ENCODE measurements at places on chromosomes 12 and 14.
A peak's percentile ranks its signal among the peaks of the same experiment; 100 is the strongest.

DNA sequence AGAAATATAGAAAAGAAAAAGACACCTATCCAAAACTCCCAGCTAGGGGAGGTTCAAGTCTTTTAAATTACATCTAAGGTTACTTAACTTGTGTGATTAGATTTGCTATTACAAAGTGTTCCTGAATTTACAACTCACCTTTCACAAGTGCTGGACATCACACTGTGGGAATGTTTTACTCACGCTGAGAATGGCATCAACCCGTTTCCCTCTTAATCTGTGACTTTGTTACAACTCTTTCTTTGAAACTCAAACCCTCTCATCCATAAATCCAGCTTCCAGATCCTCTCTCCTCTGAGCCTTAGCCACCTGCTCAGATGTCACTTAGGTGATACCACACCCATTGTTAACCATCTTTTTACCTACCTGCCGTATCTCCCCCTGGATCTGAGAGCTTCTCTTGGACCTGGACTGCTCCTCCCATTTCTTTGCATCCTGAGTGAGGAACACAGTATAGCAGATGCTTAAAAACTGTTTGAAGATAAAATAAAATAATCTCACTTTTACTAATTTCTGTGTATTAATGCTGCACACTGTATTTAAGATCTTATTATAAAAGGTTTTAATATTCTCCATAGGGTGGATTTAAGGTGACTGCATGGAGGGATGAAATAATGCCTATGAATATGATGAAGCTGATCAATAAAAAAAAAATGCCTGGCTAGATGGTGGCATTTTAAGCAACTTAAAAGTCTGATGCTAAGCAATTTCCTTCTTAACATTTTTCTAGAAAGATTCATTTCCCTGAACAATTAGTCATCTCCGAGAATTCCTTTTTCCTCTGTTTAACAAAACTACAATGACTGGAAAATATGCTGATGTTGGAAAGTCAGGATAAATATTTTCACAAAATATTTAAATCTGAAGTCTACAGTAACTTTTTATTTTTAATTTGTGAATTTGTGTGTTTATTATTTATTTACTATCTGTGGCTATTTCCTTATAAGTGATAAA lies 39.1 kb upstream of the NAP1L1 start:
- H3K4me3 ChIP-seq, result no peak overlapping the region
- H3K4me1 ChIP-seq, result no peaks in the 10 kb centered on the region
- H3K27ac ChIP-seq, result no peak overlapping the region
- H3K27me3 ChIP-seq, result no peaks in the 10 kb centered on the region
- DNase-seq, result no peak

DNA sequence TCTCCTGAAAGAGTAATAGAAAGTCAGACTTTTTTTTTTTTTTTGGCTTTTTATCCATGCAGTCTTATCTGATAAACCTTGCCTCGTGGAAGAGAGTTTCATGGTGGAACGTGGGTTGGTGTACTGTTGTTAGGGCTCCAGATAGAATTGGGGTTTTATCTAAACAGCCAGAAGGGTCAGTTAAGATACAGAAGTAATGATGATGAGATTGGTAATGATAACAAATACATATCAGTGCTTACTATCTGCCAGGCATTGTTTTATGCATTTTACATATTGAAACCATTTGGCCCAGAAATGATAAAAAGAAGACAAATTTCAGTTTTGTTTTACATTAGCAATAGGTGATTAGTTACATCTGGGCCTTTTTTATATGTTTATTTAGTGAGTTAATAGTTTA lies 372.8 kb upstream of the PRICKLE1 start:
- H3K27ac ChIP-seq, result peak overlapping the region; percentile 21
- H3K4me3 ChIP-seq, result no peak overlapping the region
- DNase-seq, result no peak
- H3K27me3 ChIP-seq, result no peaks in the 10 kb centered on the region
- H3K4me1 ChIP-seq, result peaks cover 51% of the 10 kb centered on the region
- H3K36me3 ChIP-seq, result no peaks in the 10 kb centered on the region

DNA sequence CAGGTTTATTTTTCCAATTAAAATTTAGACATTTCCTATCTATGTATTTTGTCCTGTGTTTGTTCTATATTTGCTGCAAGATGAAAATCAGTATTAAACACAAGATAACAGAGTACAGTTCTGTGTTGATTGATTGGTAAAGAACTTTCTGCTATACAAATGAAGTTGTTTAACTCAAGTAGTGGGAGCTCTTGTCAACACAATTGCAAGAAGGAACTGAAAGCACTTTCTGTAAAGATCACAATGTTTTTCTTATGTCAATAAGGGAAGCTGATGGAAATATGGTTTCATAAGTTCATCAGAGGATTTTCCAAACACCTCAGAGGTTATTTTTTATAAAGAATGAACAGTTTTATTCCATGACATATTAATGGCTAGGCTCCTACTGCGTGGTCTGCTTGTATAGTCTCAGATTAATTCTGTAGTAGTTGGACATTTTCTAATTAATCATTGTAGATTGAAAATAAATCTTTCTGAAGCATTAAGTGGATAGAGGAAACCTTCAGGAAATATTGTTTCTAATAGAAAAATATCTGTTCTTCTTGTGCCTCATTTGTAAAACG lies 379.5 kb downstream of the LRFN5 start:
- no peaks in the 10 kb centered on the region for H3K36me3 ChIP-seq
- H3K27me3 ChIP-seq, result no peaks in the 10 kb centered on the region
- H3K4me3 ChIP-seq, result no peak overlapping the region
- peaks cover 6% of the 10 kb centered on the region for H3K4me1 ChIP-seq

- H3K27me3 ChIP-seq, result peaks cover 2% of the 10 kb centered on the region
- no peak overlapping the region for H3K27ac ChIP-seq
- H3K36me3 ChIP-seq, result no peaks in the 10 kb centered on the region
- H3K4me1 ChIP-seq, result peaks cover 42% of the 10 kb centered on the region
These were observed 126.7 kb upstream of the HIF1A start for GRCh38 chr14:61568572-61569011.

DNA sequence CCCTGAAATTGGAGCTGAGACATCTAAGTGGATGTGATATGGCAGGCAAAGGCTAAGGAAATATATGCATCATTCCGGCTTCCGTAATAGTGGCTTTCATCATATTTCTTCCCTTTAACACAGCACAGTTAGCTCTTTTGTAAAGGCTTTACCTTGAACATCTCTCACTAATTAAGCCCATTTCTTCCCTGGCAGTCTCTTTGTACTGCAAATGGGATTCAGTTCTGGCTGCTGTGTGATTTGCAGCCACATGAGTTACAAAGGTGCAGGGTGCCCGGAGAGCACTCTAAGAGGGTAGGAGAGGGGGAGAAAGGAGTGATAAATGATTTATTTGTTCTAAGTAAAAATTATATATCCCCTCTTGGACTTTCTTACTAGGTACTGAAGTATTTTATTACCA lies 232.1 kb upstream of the CCDC196 start:
- H3K36me3 ChIP-seq, result no peaks in the 10 kb centered on the region
- H3K4me1 ChIP-seq, result peaks cover 3% of the 10 kb centered on the region
- no peak overlapping the region for H3K27ac ChIP-seq

DNA sequence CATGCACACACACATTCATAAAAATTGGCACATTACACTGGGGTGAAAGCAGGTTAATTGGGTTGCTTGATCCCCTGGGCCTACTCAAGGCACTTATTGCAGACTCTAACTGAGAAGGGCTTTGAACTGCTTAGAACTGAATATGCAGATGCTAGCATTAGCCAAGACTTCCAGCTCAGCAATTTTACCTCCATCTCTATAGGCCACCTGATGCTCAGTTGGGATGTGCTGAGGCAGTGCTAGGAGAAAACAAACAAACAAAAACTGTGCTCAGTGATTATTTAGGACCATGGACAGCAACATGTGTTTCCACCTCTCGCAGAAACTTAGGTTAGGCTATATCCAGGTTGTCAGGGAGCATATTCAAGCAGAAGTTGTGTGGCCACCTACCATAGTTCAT lies 124.8 kb upstream of the WSCD2 start:
- H3K4me3 ChIP-seq, result no peak overlapping the region
- H3K27ac ChIP-seq, result no peak overlapping the region
- no peak for DNase-seq
- H3K4me1 ChIP-seq, result no peaks in the 10 kb centered on the region
- no peaks in the 10 kb centered on the region for H3K36me3 ChIP-seq
- H3K27me3 ChIP-seq, result peaks cover 30% of the 10 kb centered on the region

GRCh38 chr14:103629503-103630121 lies 601 bp downstream of the KLC1 start:
- H3K4me1 ChIP-seq, result peaks cover 12% of the 10 kb centered on the region
- H3K27ac ChIP-seq, result peak overlapping the region; percentile 93
- H3K36me3 ChIP-seq, result peaks cover 5% of the 10 kb centered on the region
- DNase-seq, result peak; percentile 46
- H3K4me3 ChIP-seq, result peak overlapping the region; percentile 89
